Activated naive CD4-positive, alpha-beta T cell treated with anti-CD3 and anti-CD28 coated beads, Interleukin-2, amount 10 ng/mL, durations not matched to agents 7 days and 5 days (primary cell): ENCODE measurements at places on chromosomes 12 and 14.

GRCh38 chr12:56565510-56566101 lies 44.0 kb downstream of the RBMS2 start:
- peak overlapping the region; percentile 6 for H3K4me3 ChIP-seq
- peak; percentile 46 for DNase-seq
- H3K4me1 ChIP-seq: peaks cover 28% of the 10 kb centered on the region
- peaks cover 9% of the 10 kb centered on the region for H3K27me3 ChIP-seq
- peak overlapping the region; percentile 53 for H3K27ac ChIP-seq
- H3K36me3 ChIP-seq: no peaks in the 10 kb centered on the region

GRCh38 chr12:50326590-50327284 lies 43.4 kb upstream of the LIMA1 start:
- peak overlapping the region; percentile 6 for H3K27ac ChIP-seq
- no peaks in the 10 kb centered on the region for H3K27me3 ChIP-seq
- H3K4me3 ChIP-seq: no peak overlapping the region
- no peaks in the 10 kb centered on the region for H3K36me3 ChIP-seq
- no peak for DNase-seq

- H3K4me3 ChIP-seq: no peak overlapping the region
- H3K27ac ChIP-seq: peak overlapping the region; percentile 78
- H3K4me1 ChIP-seq: peaks cover 22% of the 10 kb centered on the region
- no peak for DNase-seq
- peaks cover 43% of the 10 kb centered on the region for H3K36me3 ChIP-seq
- H3K27me3 ChIP-seq: no peaks in the 10 kb centered on the region
Observed at GRCh38 chr14:95480109-95480886, 36.2 kb downstream of the SYNE3 start.

- no peaks in the 10 kb centered on the region for H3K27me3 ChIP-seq
- no peaks in the 10 kb centered on the region for H3K4me1 ChIP-seq
Observed at GRCh38 chr12:1179128-1179527, 188.1 kb downstream of the ERC1 start.

DNA sequence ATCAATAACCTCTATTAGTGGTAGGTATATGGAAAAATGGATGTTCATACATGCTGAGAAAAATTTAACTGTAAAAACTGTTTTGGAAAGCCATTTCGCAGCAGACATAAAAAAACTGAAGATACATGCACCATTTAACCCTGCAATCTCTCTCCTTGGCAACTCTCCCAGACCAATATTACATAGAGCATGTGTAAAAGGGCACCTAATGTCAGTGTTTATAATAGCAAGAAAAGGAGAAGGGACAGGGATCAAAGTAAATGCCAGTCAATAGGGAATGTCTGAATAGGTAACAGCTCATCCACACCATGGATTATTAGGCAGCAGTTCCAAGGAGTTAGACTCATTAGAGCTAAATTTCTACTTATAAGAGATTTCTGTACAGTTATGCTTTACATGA lies 77.2 kb downstream of the BTG1 start:
- no peak overlapping the region for H3K27ac ChIP-seq
- DNase-seq: no peak
- H3K36me3 ChIP-seq: no peaks in the 10 kb centered on the region
- no peaks in the 10 kb centered on the region for H3K27me3 ChIP-seq

- H3K27me3 ChIP-seq: peaks cover 31% of the 10 kb centered on the region
- no peak overlapping the region for H3K27ac ChIP-seq
- DNase-seq: no peak
- no peaks in the 10 kb centered on the region for H3K36me3 ChIP-seq
- no peaks in the 10 kb centered on the region for H3K4me1 ChIP-seq
Observed at GRCh38 chr12:117356048-117356447, 5.4 kb downstream of the NOS1 start.

GRCh38 chr12:6171409-6172015 lies 28.7 kb upstream of the CD9 start:
- no peaks in the 10 kb centered on the region for H3K36me3 ChIP-seq
- no peak for DNase-seq
- H3K27me3 ChIP-seq: peaks cover 25% of the 10 kb centered on the region
- peaks cover 24% of the 10 kb centered on the region for H3K4me1 ChIP-seq
- H3K4me3 ChIP-seq: no peak overlapping the region

DNA sequence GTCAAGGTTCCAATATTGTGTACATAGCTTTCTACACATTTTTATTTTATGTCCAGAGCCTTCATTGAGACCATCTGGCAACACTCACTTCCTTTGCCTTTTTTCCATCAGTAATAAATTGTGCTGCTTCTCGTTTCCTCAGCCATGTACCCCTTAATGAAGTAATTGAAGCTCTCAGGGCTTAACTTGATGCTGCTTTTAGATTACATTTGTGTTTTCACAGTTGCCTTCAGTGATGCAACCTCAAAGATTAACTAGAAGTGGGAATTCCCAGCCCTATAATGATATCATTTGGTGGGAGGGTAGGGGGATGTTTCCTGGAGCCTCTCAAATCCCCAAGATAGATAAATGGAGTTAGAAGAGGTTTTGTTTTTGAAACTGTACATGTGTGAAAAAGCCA lies 80.2 kb upstream of the KRR1 start:
- no peak overlapping the region for H3K4me3 ChIP-seq
- DNase-seq: no peak
- no peak overlapping the region for H3K27ac ChIP-seq
- H3K4me1 ChIP-seq: no peaks in the 10 kb centered on the region

GRCh38 chr12:46839964-46840363 lies 14.2 kb upstream of the SLC38A4 start:
- H3K27me3 ChIP-seq: peaks cover 10% of the 10 kb centered on the region
- no peaks in the 10 kb centered on the region for H3K36me3 ChIP-seq
- no peak overlapping the region for H3K4me3 ChIP-seq
- DNase-seq: no peak

DNA sequence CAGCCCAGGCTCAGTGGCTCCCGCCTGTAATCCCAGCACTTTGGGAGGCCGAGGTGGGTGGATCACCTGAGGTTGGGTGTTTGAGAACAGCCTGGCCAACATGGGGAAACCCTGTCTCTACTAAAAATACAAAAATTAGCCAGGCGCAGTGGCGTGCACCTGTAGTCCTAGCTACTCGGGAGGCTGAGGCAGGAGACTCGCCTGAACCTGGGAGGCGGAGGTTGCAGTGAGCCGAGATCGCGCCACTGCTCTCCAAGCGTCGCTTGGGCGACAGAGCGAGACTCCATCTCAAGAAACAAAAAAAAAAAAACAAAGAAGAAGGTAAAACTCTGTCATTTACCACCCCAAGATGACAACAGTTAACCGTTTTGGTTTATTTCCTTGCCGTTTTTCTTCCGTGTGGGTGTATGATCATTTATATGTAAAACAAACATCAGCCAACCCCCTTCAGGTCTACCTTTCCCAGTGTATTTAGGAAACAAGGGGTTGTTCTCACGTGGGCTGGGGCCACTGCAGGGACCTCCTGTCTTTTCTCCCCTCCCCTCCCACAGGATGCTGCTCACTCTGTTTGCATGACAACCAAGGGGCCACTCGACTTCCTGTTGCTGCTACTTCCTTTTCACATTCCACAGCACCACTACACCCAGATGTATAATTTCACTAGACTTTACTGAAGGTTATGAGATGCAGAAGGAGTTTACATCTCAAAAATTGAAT lies 13.6 kb downstream of the TTC9 start:
- peak overlapping the region; percentile 98 for H3K27ac ChIP-seq
- no peaks in the 10 kb centered on the region for H3K27me3 ChIP-seq
- H3K4me1 ChIP-seq: peaks cover 89% of the 10 kb centered on the region
- peaks cover 52% of the 10 kb centered on the region for H3K36me3 ChIP-seq

GRCh38 chr14:55410876-55411275 lies 754 bp downstream of the ATG14 start:
- no peak for DNase-seq
- H3K36me3 ChIP-seq: no peaks in the 10 kb centered on the region
- H3K4me3 ChIP-seq: peak overlapping the region; percentile 77
- peaks cover 33% of the 10 kb centered on the region for H3K4me1 ChIP-seq

GRCh38 chr12:105480162-105480561 lies 149.7 kb downstream of the C12orf75 start:
- no peak overlapping the region for H3K4me3 ChIP-seq
- DNase-seq: no peak
- no peaks in the 10 kb centered on the region for H3K4me1 ChIP-seq
- H3K27ac ChIP-seq: no peak overlapping the region
- H3K36me3 ChIP-seq: no peaks in the 10 kb centered on the region
- no peaks in the 10 kb centered on the region for H3K27me3 ChIP-seq

DNA sequence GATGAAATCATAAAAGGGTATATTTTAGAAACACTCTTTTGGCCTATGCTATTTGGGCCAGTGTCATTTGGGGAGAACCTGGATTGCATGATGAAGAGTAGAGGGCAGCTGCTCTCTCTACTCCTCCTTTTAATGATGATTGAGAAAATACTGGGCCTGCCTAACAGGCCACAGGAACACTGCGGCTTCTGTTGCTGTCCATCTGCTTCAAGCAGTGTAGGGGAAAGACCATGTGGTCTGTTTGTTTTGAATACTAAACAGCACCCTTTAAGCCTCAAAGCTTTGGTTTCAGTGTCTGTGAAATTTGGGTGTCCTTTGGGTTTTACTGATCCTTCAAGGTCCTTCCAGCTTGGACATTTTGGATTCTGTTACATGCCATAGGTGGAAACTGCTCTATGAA lies 78.0 kb downstream of the TTC6 start:
- DNase-seq: no peak
- H3K36me3 ChIP-seq: no peaks in the 10 kb centered on the region
- no peaks in the 10 kb centered on the region for H3K4me1 ChIP-seq
- H3K27ac ChIP-seq: no peak overlapping the region
- H3K4me3 ChIP-seq: no peak overlapping the region
- H3K27me3 ChIP-seq: no peaks in the 10 kb centered on the region

GRCh38 chr12:51937926-51938325 lies 13.6 kb upstream of the ACVR1B start:
- H3K36me3 ChIP-seq: no peaks in the 10 kb centered on the region
- no peak overlapping the region for H3K4me3 ChIP-seq
- no peak overlapping the region for H3K27ac ChIP-seq
- no peak for DNase-seq
- peaks cover 4% of the 10 kb centered on the region for H3K4me1 ChIP-seq

DNA sequence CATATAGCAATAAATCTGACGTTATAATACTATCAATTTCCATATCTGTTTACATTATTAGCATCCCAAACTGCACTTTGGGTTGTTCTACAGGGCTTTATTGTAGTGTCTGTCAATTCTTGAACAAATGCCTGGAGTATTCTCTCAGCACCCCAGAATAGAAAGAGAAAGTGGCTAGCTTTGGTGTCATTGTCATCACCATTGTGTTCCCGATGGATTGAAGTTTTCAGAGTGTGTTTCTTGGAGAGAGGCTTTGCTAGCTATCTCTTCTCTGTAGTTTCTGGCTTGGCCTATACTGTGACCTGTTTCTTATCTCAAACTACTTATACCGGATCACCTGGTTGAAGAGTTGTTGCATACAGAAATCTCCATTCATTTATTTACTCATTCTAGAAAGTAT lies 6.4 kb downstream of the TMEM106C start:
- H3K4me1 ChIP-seq: peaks cover 20% of the 10 kb centered on the region
- H3K27me3 ChIP-seq: peaks cover 4% of the 10 kb centered on the region
- no peak overlapping the region for H3K4me3 ChIP-seq
- H3K27ac ChIP-seq: no peak overlapping the region
- no peak for DNase-seq
- peaks cover 37% of the 10 kb centered on the region for H3K36me3 ChIP-seq

GRCh38 chr12:104974626-104975290 lies 11.4 kb upstream of the NOPCHAP1 start:
- no peak overlapping the region for H3K27ac ChIP-seq
- H3K27me3 ChIP-seq: peaks cover 11% of the 10 kb centered on the region
- no peak for DNase-seq

- no peaks in the 10 kb centered on the region for H3K36me3 ChIP-seq
- no peaks in the 10 kb centered on the region for H3K4me1 ChIP-seq
- no peak overlapping the region for H3K4me3 ChIP-seq
Observed at GRCh38 chr12:82527165-82527780, 159.4 kb upstream of the TMTC2 start.

DNA sequence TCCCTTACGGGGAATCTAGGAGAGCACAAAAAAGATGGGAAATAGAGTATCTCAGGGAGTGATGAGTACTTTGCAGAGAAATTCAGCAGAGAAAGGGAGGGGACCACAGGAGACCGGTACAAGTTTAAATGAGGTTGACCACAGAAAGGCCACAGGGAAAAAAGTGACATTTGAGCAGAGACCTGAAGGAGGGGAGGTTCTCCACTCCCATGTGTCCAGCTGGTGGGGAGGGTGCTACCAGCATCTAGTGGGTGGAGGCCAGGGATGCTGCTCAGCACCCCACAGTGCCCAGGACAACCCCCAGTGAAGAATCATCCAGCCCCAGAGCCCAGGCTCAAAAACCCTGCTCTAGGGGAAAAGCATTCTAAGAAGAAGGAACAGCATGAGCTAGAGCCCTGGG lies 34.6 kb downstream of the TESC start:
- H3K27ac ChIP-seq: no peak overlapping the region
- peaks cover 56% of the 10 kb centered on the region for H3K4me1 ChIP-seq
- no peak overlapping the region for H3K4me3 ChIP-seq
- H3K27me3 ChIP-seq: no peaks in the 10 kb centered on the region
- H3K36me3 ChIP-seq: no peaks in the 10 kb centered on the region

GRCh38 chr14:75426332-75427125 lies 1.3 kb upstream of the JDP2 start:
- no peak for DNase-seq
- H3K27me3 ChIP-seq: peaks cover 50% of the 10 kb centered on the region
- peak overlapping the region; percentile 58 for H3K27ac ChIP-seq
- peak overlapping the region; percentile 61 for H3K4me3 ChIP-seq

DNA sequence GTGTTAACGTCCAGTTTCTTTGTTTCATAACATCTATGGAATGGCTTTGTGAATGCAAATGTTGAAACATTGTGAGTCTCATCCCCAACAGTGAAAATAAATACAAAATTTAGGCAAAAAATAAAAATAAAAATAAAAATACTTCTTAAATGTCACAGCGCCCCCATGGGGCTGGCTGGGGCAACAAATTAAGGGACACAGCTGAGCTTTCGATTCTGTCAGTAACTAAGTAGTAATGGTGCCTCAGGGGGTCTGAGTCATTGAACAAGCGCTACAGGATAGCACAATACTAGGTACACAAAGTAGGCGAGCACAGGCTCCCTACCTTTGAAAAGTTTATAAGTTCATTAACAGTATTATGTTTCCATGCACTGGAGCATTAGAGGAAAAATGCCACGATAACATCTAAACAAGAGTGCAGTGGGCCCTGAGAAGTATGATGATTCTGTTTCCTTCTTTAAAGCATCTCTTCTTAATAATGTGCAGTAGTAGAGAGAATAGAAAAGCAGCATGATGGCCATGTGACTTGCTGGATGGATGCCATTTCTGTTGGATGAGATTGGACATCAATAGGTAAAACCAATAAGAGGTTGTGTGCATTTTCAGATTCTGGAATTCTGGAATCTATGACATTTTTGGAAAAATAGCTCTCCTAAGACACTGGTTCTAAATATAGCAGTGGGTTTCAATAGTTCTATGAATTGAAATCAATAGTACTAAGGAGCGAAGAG lies 667.2 kb downstream of the DIO2 start:
- H3K4me3 ChIP-seq: no peak overlapping the region
- no peak for DNase-seq
- no peaks in the 10 kb centered on the region for H3K4me1 ChIP-seq
- no peaks in the 10 kb centered on the region for H3K27me3 ChIP-seq

- no peaks in the 10 kb centered on the region for H3K27me3 ChIP-seq
- H3K4me3 ChIP-seq: no peak overlapping the region
- H3K36me3 ChIP-seq: no peaks in the 10 kb centered on the region
Observed at GRCh38 chr12:67043771-67044170, 225.4 kb upstream of the CAND1 start.
